ENCODE measurements at places on chromosomes 13 and 19.
A peak's percentile ranks its signal among the peaks of the same experiment; 100 is the strongest.

GRCh38 chr19:34972163-34972705 is 8.2 kb upstream of the ZNF792 start:
- no peak for DNase-seq

- DNase-seq: no peak
Observed at GRCh38 chr13:46178143-46178542, 3.8 kb downstream of the LCP1 start.

DNA sequence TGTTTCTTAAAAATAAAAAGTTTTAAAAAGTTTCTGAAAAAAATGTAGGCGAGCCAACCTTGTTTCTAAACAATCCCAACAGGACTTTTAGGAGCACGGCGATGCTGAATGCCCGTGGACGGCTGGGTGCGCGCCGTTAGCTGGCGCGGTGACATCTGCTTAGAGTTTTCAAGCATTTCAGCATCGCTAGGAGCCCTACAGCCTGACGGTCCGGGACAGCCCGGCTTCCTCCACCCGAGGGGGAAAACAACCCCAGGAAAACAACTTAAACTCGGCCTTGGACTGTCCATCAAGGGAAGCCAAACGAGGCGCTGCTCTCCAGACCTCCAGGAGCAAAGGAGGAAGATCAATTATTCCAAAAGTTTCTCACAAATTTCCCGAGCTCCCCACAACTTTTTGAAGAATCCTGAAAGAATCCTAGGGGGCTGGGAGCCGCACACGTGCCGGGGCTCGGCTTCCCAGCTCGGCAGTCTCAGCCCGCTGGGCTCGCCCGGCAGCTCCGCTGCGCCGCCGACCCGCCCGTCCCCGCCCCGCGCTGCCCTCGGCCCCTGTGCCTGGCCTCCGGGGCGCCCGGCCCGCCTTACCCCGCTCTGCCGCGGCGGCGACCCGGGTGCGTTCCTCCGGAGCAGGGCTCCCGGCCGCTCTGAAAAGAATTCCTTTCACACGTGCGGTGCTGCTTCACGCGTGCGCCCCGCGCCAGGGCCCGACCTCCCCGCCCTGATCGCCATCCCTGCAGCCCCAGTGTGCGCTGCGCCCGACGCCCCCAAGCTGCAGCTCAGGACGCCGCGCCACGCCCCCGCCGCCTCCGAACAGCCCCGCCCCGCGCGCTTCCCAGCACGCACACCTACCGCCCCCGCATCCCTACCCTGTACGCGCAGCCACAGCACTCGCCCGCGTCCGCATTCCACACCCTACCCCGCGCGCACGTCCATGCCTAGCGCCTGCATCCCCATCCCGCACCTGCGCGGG is at the start of gene GJA3:
Gene GJA3, minus strand, starts transcription at position 747 of the 969 bp plus-strand sequence. CDS start 17,764 bp downstream, outside the sequence.
- DNase-seq: no peak

GRCh38 chr19:35755131-35755549 is 1.7 kb downstream of the HSPB6 start:
- no peak for DNase-seq

DNA sequence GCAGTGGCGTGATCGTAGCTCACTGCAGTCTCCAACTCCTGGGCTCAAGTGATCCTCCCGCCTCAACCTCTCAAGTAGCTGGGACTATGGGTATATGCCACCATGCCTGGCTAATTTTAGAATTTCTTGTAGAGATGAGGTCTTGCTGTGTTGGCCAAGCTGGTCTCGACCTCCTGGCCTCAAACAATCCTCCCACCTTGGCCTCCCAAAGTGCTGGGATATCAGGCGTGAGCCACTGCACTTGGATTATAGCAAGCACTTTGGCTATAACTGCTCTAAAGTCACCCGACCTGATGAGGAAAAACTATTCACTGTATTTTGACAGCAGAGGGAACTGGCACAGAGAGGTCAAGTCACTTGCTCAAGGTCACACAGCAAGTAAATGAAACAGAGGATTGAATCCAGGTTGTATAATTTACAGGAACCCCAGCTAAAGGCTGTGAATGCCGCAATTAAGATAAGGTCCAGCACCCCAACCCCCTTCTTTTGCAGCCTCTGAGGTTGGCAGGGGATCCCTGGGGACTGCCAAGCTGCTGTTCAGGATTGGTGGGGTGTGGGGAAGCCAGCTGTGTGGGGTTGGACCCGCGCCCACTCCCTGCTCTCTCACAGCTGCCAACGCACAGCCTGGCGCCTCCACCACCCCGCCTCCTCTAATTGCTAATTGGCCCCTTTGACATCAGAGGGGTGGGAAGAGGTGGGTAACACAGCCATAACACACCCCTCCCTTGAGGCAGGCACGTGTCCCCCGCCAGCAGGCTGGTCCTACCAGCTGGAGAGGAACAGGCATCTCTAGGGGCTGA is 6.0 kb downstream of the TMIGD2 start:
- DNase-seq: no peak

- no peak for DNase-seq
Observed at GRCh38 chr13:72986197-72986596, 72.6 kb upstream of the KLF5 start.

GRCh38 chr13:83815598-83815997 is 66.7 kb downstream of the SLITRK1 start:
- DNase-seq: no peak

DNA sequence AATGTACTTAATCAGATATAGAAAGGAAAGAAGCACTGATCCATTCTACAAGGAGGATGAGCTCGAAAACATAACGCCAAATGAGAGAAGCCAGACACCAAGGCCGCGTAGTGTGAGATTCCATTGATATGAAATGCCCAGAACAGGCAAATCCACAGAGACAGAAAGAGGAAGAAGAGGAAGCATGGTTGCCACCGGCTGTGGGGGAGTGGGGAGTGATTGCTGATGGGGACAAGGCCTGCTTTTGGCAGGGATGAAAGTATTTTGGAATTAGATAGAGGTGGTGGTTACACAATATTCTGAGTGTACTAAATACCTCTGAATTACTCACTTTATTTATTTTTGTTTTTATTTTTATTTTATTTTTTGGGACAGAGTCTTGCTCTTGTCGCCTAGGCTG is 50.2 kb upstream of the KLF2 start:
- DNase-seq: no peak

DNA sequence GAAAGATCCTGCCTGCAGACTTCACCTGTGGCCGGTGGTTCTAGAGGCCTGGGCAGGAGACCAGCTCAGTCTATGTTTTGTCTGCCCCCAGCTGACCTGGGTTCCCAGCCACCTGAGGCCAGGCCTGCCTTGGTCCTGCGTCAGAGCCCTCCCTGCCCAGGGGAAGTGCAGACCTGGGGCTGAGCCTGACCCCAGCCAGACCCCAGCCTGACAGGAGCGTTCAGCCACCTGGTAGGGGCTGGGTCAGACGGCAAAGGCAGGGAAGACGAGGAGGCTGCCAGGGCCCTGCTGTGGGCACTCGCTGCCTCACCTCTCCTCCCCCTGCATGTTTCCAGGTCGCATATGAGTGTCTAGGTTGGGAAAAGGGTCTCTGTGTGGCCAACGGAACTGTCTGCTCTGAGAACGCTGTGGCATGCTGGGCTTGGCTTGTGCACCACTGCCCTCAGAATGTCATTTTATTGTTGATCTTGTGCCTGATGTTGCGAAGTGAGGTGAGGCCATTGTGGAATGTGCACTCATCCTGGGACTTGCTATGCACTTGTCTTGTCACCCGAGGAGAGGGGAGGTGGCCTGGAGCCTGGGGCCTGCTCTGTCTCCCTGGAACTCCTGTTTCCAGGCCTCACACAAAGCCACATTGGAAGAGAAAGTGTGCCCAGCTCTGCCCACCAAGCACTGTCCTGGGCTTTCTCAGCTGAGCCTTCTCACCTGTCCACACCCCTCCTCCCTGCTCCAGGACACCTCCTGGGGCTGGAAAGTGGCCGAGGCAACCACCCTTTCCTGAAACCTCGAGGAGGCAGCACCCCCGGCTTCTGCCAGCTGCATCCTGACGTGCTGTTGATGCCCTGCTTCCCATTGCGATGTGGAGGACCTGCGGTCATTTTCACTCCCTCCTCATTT is 15.2 kb upstream of the MCF2L start:
- DNase-seq: no peak

DNA sequence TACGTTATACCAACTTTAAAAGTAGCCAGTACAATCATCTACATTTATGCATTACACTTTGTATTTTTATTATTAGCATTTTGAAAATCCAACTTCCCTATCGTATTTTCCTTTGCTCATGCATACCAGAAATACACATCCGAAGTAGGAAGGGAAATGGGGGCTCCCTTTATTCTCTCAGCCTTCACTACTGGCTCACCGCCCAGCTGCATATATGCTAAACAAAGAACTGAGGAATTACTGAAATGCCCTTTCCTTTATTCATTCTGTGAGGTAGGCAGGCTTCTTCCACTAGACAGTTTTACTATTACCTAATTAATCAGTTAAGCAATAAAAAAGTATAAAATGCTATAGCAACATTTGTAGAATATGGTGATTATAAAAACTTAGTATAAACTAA is 291.6 kb downstream of the KLF12 start:
- DNase-seq: no peak

DNA sequence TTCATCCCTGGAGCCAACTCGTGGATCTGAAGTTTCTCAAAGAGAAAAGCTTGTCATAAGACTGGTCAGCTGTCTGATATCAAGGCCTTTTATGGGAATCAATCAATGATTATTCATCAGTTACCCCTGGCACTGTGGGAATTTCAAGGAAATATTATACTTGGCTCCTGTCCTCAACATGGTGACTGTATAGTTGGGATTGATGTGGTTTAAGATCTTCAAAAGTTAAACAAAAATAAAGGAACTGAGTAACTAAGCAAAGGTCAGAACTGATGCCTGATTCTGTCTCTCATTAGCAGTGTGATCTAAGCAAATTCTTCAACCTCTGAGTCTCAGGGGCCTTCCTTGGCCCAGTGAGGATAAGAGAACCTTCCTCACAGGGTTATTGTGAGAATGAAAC is 22.2 kb upstream of the SERPINE3 start:
- no peak for DNase-seq

DNA sequence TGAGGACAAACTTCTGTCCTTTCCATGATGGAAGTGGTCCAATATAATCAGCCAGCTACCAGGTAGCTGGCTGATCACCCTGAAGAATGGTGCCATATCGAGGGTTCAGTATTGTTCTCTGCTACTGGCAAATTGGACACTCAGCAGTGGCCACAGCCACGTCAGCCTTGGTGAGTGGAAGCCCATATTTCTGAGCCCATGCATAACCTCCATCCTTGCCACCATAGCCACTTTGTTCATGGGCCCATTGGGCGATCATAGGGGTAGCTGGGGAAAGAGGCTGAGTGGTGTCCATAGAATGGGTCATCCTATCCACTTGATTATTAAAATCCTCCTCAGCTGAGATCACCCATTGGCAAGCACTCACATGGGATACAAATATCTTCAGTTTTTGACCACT is 565.8 kb downstream of the IRS2 start:
- no peak for DNase-seq

GRCh38 chr13:45231722-45232121 is 30.9 kb upstream of the KCTD4 start:
- DNase-seq: no peak

GRCh38 chr13:82713687-82714405 is 1168.4 kb downstream of the SLITRK1 start:
- no peak for DNase-seq

DNA sequence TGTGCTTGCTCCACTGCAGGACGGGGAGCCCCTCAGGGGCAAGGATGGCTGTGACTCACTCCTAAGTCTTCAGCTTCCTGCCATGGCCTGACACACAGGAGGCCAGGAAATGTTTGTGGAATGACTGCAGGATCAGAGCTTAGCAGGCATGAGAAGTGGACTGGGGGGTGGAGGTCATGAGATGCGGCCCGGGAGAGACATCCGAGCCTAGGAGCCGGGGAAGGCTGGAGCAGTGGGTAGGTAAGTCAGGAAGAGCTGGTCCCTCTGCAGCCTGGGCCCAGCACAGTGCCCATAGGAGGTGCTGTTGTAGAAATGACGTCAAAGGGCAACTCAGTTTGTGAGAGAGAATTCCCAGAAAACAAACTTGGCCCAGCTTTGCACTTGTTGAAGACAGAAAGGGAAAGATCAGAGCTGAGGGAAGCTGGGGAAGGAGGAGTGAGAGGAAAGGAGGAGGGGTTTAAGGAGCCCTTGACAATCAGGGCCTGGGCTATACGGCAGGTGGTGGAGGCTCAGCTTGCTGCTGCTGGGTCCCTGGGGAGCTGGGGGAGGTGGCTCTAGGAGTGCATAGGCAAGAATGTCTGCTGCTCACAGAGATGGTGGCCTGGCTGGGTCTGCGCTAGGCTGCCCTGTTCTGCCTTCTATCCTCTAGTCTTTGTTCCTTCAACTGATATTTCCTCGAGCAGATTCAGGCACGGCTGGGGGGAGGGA is 18.5 kb downstream of the POU2F2 start:
- peak; percentile 71 for DNase-seq

DNA sequence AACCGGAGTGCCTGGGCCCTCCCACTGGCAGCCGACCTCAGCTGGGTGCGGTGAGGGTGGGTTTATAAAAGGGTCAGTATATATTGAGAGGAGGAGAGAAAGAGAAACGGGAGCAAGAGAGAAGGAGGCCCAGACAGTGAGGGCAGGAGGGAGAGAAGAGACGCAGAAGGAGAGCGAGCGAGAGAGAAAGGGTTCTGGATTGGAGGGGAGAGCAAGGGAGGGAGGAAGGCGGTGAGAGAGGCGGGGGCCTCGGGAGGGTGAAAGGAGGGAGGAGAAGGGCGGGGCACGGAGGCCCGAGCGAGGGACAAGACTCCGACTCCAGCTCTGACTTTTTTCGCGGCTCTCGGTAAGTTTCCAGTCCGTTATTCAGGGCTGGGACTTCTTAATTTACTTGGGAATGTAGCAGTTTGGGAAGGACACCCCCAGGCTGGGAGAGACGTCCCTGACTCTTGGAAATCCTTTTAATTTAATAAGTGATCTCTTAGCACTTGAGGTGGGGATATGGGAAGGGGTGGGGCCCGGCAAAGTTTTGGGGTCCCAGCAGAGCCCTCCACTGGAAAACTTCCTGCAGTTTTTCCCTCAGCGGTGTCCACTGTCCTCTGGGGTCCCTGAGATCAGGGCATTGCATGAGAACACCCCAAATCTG is at the start of gene EMP3:
Gene EMP3, plus strand, starts transcription at position 288 of the 646 bp plus-strand sequence. CDS start 1,293 bp downstream, outside the sequence.
- peak; percentile 87 for DNase-seq

- no peak for DNase-seq
Observed at GRCh38 chr19:48186541-48186991, 16.1 kb downstream of the ZSWIM9 start.

- DNase-seq: no peak
Observed at GRCh38 chr13:36925603-36926002, 5.6 kb upstream of the SMAD9 start.

GRCh38 chr19:49155005-49155819 is at the start of gene HRC:
TSS of gene HRC (minus strand) at chr19:49155396. CDS start at chr19:49155237, 159 bp downstream.
- DNase-seq: no peak

- no peak for DNase-seq
Observed at GRCh38 chr19:4429771-4430171, 27.3 kb downstream of the CHAF1A start.
